ENCODE measurements at places on chromosomes 16 and 17. TPM values are rescaled to one million over a fixed set of nuclear protein-coding genes. Genes with fewer than 3 reads are reported as not detected.

Gene MT1M
- total RNA-seq: 60.6 TPM

Gene C16orf90
- total RNA-seq: not detected

DNA sequence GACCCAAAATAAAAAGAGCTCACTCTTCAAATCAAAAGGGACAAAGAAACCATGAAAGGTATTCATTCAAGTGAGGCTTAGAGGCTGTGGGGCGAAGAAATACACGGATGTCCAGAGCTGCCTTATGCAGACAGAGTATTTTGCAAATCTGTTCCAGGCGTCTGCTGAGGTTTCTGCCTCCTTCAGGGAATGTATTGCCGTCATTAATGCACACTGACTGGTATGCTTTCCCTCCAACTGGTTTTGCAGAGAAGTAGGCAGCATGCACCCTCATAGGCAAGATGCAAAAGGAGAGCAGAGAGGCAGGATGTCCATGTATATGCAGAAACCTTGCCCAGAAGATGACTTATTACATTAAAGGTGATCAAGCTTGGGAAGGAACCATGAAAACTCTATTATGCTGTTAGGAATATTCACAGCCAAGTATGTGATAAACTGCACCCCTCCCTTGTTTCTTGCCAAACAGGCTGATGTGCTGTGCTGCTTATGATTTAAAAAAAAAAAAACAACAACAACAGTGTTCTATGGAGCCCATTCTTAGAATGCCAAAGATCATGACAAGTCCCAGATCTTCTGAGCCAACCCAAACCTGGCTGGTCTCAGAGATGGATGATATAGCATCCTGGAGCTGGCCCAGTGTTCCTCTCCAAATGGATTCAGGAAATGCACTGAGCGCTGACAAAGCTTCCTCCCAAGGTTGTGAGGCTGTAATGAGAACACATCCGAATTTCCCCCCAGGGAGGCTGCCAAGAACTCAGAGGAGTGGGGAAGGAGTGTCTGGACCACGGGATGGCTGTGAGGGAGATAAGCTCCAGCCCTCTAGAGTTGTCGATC lies 77.6 kb upstream of the HLF start:
- no peak for DNase-seq

Gene FOXL1
- total RNA-seq: 4.2 TPM

- no peak for DNase-seq
Observed at GRCh38 chr17:30153463-30153862, 36.8 kb downstream of the NSRP1 start.

DNA sequence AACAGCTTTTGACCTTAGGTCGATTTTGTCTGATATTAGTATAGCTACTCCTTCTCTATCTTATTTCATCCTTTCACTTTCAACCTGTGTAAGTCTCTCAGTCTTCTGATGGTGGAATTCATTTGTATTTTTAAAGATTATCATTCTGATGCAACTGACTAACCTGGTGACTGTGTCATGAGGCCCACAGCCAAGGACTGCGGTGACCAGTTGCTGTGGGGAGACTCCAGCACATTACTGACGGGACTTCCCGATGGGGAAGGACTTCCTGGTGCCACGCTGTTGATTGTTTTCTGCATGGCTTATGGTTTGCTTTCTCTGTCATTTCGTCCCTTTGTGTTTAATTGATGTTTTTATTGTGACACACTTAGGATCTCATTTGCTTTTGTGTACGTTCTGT lies 34.2 kb downstream of the RMI2 start:
- DNase-seq: no peak

DNA sequence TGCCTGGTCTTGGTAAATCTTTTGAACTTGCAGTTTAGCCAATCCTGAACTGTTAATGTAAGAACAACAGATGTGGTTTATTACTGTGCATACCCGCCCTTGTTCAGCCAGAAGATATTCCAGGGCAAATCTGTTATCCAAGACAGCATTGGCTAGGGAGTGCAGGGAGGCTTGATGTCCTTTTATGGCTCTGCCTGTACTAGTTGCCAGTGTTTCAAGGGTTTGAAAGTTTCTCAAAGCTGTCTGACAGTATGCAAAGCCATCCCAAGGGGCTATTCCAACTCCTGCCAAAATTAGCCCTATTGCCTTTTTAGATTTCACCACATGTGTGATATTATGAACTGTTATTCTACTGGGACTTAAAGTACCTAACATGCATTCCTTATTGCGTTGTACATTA lies 30.1 kb downstream of the LCMT1 start:
- DNase-seq: no peak

DNA sequence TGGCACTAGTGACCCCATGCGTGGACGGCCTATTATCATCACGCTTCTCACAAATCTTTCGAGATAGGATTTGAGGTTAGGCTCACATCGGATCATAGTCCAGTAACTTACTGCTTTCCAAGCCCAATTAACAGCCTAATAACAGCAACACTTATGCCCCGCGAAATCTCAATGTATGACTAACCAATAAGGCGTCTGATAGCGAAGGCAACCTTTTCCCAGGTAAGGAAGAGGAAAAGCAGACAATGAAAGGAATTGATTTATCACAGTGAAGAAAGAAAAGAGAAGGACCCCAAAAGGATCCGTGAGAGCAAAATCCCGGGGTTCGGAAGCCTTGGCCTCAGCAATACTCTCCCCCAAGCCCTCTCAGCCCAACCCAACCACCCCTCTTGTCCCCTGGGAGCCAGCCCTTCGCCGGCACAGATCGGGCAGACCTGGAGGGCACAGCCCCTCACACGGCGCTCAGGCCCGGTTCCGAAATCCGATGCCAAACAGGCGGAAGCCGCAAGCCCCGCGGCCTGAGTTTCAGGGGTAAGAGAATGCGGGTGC lies 534 bp downstream of the GPATCH8 start:
- no peak for DNase-seq

- no peak for DNase-seq
Observed at GRCh38 chr16:89709716-89710432, 8.4 kb upstream of the SPATA2L start.

Gene PLLP
- total RNA-seq: 15.8 TPM

All from left colon (tissue), 2 donors.